Activated T-cell treated with anti-CD3 and anti-CD28 coated beads, Interleukin-2, amount 50 U/mL, for 24 hours (primary cell): ENCODE measurements at places on chromosomes 2 and 18.

- DNase-seq = no peak
Observed at GRCh38 chr18:53843763-53844162, 380.7 kb downstream of the MBD2 start.

DNA sequence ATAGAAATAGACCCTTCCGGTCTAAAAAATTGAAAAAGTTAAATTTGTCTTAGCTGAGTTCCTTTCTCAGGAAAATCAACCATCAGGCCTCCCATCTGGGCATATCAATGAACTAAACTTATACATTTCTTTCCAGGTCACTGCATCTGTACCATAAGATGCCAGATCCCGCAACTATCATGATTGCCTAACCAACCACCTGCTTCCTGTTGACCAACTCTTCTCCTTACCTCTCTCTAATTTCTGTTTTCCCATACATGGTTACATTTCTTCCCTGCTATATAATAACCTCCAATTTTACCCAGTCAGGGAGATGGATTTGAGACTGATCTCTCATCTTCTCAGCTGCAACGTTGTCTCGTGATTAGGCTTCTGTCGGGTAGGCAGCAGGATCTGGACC lies 228.7 kb downstream of the FSIP2 start:
- DNase-seq = no peak

- DNase-seq = no peak
Observed at GRCh38 chr2:3768960-3769765, 65.8 kb downstream of the DCDC2C start.

DNA sequence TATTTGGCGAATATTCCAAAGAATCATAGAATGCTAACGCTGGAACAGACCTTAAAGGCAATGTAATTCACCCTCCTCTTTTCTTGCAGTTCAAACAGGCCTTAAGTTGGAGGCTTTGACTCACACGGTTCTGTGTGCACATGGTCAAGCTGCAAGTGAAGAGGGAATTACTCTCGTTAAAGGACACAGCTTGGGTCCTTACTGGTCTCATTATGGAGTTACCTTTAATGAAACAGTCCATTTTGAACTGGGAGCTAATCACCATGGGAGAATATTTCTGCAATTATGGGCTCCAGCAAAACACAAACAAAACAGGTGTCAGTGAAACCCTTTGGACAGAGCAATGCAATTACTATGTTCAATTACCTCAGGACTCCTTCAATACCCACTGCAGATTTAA lies 135.5 kb downstream of the GAREM1 start:
- no peak for DNase-seq

- DNase-seq = no peak
Observed at GRCh38 chr2:114011713-114012112, 121.8 kb downstream of the ACTR3 start.

DNA sequence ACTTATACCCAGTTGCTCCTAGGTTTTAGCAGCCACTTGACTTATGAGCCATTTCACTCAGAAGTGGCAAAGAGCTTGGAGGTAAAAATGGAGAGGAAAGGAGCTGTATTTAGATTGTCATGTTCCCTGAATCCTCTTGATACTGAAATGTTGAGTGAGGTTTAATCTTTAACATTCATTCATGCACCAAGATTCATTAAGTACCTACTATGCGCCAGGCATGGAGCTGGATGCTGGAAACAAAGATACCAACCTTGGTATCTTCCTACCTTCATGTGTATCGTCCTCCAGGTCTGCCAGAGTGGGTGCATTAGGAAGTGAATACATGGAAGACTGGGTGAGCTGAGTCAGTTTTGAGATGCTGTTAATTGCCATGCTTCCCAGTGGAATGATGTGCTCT lies 23.7 kb downstream of the TPGS2 start:
- no peak for DNase-seq

DNA sequence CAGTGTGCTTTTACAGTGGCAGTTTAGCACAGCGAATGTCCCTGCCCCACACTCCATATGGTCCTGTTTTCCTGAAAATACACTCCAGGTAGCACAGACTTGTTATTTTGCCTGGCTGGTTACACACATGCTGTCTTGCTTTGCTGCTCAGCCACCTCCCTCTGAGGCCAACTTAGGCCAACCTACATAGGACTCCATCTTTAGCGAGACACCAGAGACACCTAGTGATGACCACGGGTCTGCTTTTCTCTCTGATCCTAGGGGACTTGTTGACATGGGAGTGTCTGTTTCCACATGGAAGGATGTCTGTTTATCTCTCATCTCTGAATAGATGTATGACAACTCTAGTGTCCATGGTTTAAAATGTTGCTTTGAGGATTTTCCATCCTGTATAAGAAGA lies 43.3 kb downstream of the PLEKHB2 start:
- DNase-seq = no peak

DNA sequence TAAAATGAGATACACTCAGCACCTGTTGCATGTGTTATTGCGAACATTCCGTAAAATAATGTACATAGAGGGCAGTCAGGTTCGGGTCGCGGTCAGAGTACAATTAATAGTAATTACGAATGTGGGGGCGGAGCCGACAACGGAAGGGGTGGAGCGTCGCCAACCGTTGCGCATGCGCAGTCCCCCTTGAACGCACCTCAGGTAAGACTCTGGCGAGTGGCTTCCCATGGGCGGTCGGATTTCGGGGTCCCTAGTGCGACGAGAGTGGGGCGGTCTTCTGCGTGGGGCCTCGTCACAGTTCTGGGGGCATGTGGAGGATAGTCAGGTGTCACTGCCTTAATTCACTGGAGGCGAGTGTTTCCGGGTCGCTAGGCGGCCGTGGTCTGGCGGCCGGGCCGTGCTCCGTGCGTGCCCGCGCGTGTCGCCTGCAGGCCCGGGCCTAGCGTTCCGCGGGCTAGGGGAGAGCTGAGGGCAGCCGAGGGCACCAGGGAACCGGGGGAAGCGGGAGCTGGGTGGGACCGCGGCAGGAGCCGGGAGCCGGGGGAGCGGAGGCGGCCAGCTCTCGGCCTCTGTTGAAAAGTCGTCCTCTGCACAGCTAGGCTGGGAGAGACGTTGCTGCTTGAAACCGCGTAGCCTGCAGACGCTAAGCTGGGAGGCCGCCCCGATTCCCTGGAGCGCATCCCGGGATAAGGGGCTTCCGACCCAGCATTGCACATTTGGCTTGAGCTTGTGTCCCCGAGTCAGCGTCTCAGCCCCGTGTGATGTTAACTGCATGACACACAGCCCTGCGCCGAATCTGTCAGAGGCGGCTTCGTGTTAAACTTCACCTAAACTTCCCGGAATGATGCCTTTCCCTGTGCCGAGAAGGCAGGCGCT lies at the start of gene CEBPZOS:
Gene CEBPZOS (plus strand): TSS at position 177 of the 876 bp plus-strand sequence. CDS start 3,209 bp downstream, outside the sequence.
- DNase-seq = peak; percentile 93

- no peak for DNase-seq
Observed at GRCh38 chr2:105677901-105678300, 66.8 kb upstream of the NCK2 start.

GRCh38 chr2:71687412-71687811 lies 234.1 kb downstream of the DYSF start:
- no peak for DNase-seq

DNA sequence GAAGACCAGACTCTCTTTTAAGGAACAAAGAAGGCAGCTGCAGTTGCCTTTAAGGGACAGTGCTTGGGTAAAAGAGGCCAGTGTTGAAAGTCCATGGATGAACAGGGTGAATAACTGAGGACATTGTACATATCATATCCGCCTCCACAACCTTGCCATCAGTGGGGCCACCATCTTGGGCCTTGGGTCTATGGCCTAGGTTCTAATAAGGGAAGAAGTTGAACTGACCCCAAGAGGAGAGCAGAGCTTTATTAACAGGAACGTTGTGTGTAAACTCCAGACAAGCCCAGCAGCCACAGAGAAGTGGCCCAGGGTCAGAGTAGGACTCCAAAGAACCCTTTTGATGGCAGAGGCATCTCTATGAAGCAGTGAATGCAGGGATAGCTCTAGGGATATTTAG lies 332.8 kb downstream of the CYP26B1 start:
- no peak for DNase-seq

DNA sequence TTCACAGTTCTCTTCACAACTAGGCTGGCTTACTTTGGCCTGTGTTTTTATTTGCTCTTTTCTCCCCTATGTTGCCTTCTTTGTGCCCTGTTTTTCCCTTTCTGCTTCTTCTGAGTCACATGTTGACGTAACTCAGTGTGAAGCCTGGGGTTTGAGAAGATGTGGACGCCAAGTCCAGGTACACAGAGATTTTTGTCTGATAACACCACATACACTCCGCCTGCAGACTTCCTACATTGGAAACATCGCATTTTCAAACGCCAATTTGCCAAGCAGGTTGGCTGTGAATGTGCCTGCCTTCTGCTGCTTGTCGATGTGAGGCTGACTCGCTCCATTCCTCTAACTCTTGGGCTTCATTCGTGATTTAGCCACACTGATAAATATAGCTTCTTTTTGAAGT lies 62.6 kb upstream of the FN1 start:
- DNase-seq = no peak

DNA sequence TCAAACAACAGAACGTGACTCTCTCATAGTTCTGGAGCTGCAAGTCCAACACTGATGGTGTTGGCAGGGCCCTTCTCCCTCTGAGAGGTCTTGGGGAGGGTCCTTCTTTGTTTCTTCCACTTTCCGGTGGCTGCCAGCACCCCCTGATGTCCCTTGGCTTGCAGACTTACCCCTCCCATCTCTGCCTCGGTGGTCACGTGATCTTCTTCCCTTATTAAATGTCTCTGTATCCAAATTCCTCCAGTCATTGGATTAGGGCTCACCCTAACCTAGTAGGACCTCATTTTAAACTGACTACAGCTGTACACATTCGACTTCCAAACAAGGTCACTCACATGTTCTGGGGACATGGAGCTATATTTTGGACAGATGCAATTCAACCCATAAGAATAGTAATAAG lies 780.6 kb upstream of the SALL3 start:
- DNase-seq = no peak

DNA sequence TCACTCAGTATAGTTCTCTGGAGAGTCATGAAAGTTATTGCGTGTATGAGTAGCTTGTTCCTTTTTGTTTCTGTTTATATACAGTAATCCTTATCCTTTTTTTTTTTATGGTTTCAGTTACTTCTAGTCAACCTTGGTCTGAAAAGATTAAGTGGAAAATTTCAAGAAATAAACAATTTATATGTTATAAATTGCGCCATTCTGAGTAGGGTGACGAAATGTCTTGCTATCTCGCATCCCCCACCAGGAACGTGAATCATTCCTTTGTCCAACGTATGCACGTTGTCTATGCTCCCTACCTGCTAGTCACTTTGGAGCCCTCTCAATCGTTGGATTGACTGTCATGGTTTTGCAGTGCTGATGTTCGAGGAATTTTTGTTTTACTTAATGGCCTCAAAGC lies 60.4 kb downstream of the FAM117B start:
- no peak for DNase-seq

GRCh38 chr2:130302164-130302886 lies 40.4 kb upstream of the IMP4 start:
- DNase-seq = no peak

DNA sequence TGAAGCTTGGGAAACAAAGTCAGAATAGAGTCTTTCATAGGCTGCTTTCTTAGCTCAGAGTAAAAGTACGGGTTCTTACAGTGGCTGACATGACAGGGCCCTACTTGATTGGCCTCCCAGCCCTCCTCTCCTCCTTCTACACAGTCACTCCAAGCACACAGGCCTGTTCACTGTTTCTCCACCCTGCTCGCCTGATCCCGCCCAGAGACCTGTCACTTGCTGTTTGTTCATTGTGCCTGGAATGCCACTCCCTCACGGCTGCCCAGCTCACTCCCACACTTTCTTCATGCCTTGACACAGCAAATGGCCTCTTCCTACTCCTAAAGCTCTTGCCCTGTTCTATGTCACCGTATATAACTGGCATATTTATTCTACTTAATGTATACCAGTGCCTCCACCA lies 104.8 kb downstream of the MAP4K4 start:
- DNase-seq = no peak

DNA sequence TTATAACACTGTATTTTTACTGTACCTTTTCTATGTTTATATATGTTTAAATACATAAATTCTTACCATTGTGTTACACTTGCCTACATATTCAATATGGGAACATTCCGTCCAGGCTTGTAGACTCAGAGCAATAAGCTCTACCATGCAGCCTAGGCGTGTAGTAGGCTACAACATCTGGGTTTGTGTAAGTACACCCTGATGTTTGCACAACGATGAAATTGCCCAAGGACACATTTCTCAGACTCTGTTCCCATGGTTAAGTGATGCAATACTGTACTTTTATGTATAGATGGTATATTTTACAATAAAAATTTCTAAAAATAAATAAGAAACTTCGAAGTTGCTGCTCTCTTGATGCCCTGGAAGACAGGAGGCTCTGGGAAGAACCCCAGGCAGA lies 38.4 kb downstream of the YPEL5 start:
- no peak for DNase-seq

DNA sequence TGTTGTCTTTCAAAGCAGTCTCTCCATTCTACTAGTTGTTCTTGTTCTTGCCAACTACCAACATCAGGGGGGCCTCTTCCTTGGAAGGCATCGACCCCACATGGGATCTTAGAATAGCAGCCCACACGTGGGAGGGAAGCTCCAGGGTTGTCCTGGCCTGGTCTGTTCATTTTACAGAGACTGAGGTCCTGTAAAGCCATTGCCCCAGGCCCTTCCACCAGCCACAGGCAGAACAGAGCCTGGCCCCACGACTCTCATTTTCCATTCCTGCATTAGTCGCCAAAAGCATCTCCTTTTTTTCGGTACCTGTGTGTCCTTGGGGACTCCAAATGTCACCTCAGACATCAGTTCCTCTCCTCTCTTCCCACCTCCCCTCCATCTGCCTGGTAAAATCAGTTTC lies 28.0 kb downstream of the CNGA3 start:
- DNase-seq = no peak

DNA sequence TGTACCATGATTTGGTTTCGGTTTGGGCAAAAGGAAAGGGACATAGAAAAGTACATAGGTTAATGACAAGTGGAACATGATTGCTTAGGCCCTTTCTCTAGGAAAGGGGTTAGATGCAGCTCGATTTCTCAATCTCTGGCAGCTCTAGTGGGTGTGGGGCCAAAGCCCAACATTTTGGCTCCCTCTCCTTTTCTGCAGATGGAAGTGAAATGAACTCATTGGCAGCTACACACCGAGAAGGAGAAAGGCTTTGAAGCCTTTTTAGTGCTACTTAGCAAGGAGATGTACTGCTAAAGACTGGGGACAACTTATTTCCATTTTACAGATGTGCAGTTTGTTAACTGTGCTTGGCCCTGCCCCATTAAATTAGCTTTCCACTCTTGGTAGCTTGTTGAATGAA lies 93.8 kb downstream of the LYPD6B start:
- DNase-seq = no peak

GRCh38 chr2:215407590-215408264 lies 28.1 kb downstream of the FN1 start:
- DNase-seq = no peak

DNA sequence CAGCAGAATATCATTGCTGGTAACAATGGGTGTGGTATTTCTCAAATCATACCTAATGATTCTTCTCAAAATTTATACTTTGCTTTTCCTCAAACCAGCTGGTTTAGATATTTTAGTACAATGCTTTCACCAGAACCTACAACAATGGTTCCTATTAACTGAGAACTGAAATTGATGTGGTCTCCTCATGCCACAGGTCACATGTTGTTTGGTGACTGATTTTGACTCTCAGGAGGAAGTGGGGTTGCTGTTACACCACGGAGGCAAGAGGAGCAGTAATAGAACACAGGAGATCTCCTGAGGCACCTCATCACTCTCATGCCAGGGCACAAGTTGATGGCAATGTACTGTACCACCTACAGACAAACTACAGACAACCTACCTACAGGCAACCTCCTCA lies 3.0 kb upstream of the CEP68 start:
- DNase-seq = no peak
